ENCODE measurements at places on chromosomes 4 and X. TPM values are rescaled to one million over a fixed set of nuclear protein-coding genes. Genes with fewer than 3 reads are reported as not detected.

The TBX22 gene
- total RNA-seq, result not detected

The PRMT9 gene
- 6.6 TPM for total RNA-seq

The FAT4 gene
- 19.2 TPM for total RNA-seq

The RASL11B gene
- not detected for total RNA-seq

The THOC2 gene
- 40.0 TPM for total RNA-seq

The SOX3 gene
- not detected for total RNA-seq

The SLC34A2 gene
- total RNA-seq, result not detected

The XAGE2 gene
- not detected for total RNA-seq

The ETDA gene
- total RNA-seq, result not detected

The SOD3 gene
- total RNA-seq, result 0.07 TPM

The HCCS gene
- total RNA-seq, result 18.6 TPM

The F9 gene
- total RNA-seq, result not detected
